NCI-H1436 (cell line): ENCODE measurements at places on chromosomes 13 and 19.

- DNase-seq, result no peak
Measured at GRCh38 chr19:16191216-16191908, 6.2 kb downstream of the FAM32A start.

DNA sequence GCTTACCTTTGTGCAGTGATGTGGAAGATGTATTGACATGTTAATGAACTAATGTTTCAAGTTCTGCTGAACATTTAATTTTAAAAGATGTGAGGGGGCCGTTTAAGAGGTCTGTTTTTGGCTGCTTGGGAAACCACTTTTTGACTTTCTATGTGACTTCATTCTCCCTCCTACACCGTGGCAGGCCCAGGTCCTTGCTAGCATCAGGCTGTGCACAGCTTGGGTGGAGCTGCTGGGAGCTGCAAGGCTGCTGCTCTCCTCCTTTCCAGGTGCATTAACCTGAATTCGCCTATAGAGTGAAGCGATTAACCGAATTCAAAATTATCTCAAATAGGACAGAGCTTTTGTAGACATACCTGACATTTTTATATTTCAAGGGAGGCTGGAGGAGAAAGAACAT is 249.1 kb downstream of the FGF14 start:
- no peak for DNase-seq

GRCh38 chr19:51508059-51508733 is 6.6 kb upstream of the SIGLEC12 start:
- DNase-seq, result no peak

GRCh38 chr13:93529961-93530360 is 303.4 kb downstream of the GPC6 start:
- no peak for DNase-seq

DNA sequence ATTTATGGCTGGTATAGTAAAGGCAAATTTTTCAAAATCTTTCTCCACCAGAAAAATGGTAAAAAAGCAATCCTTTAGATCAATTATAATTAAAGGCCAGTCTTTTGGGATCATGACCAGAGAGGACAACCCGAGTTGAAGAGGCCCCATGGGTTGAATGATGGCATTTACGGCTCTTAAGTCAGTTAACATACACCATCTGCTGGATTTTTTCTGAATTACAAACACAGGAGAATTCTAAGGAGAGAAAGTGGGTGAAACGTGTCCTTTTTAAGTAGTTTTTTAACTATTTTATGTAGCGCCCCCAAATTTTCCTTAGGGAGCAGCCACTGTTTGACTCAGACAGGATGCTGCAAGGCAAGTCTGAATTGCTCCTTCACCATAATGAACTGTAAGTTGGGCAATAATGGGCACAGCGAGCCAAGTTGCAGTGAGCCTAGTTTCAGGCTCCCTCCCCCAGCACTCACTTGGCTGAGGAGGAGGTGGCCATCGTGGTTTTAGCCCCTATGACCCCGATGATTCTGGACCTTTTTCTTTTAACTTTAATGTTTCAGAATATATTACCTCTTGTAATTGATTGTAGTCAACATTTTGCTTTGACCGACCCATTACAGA is 13.6 kb upstream of the ZNF611 start:
- no peak for DNase-seq

- peak; percentile 54 for DNase-seq
Measured at GRCh38 chr19:50794074-50794875, 4.1 kb downstream of the ACP4 start.

- no peak for DNase-seq
Measured at GRCh38 chr19:38718747-38719543, 25.3 kb downstream of the CAPN12 start.

DNA sequence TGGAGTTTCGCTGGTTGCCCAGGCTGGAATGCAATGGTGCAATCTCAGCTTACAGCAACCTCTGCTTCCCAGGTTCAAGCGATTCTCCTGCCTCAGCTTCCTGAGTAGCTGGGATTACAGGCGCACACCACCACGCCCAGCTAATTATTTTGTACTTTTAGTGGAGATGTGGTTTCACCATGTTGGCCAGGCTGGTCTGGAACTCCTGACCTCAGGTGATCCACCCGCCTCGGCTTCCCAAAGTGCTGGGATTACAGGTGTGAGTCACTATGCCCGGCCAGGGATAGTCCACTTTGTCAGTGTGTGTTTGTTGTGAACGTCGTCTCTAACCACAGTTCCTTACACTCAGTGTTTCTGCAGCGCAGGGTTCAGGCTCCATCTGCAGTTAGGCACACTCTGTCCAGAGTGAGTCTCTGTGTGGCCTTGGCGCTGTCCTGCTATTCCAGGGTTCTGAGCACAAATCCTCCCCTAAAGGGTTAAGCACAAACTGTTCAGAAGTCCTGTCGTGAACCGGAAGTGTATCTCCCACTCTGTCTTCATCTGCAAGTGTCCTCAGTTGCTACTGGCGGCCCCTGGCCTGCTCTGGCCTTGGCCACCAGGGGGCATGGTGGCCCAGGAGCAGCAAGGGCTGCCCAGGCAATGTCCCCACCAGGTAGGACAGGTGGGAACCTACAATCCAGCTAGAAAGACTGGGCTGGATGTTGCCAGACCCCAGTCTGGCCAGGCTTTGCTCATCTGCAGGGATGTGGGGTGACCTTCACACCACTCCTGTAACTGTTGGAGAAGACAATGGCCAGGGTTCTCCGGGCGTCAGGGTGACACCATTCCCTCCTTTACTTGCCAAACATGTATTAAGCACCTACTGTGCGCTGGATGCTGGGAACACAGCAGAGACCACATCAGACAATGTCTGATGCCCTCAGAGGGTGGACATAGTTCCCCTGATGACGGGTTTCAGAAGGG is 38.8 kb upstream of the GATAD2A start:
- peak; percentile 69 for DNase-seq
